ENCODE measurements at places on chromosomes 12 and 14.

- peak; percentile 20 for DNase-seq
- H3K27ac ChIP-seq = peak overlapping the region; percentile 88
- peaks cover 59% of the 10 kb centered on the region for H3K4me1 ChIP-seq
- no peak overlapping the region for H3K4me3 ChIP-seq
These were observed 30.3 kb downstream of the DMAC2L start for GRCh38 chr14:50342221-50343078.

GRCh38 chr12:15717940-15718567, 71.1 kb downstream of the EPS8 start:
- H3K4me3 ChIP-seq = no peak overlapping the region
- no peak overlapping the region for H3K27ac ChIP-seq
- no peaks in the 10 kb centered on the region for H3K27me3 ChIP-seq

DNA sequence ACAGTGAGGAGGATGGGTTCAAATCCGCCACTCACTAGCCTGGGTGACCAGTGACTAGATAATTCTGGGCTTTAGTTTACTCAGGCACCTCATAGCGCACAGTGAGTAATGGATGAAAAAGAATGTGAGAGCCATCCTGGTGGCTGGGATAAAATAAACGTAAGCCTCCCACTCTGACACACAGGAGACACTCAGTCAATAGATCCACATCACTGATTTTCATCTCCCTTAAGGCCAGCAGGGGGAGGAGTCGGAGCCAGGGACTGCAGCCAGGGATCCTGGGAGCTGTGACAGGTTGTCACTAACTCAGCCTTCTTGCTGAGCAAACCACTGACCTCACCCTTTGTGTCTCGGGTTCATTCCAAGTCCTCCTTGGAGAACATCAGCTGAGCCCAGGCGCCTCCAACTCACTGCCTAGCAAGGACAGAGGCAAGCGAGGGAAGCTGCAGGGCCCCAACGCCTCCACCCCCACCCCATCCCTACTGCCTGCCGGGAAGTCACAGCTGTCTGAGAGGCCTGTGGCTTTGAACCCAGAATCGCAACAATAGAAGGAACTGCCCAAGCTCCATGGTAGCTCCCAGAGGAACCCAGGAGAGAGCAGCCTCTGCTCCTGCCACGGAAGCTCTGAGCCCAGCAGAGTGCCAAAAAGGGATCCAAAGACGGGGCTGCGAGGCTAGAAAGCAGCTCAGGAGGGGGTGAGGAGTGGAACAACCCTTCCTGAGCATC, 30.7 kb downstream of the PXN start:
- H3K4me1 ChIP-seq = peaks cover 85% of the 10 kb centered on the region
- peak; percentile 58 for DNase-seq
- H3K4me3 ChIP-seq = no peak overlapping the region
- peaks cover 22% of the 10 kb centered on the region for H3K36me3 ChIP-seq
- peaks cover 24% of the 10 kb centered on the region for H3K27me3 ChIP-seq
- peak overlapping the region; percentile 92 for H3K27ac ChIP-seq

DNA sequence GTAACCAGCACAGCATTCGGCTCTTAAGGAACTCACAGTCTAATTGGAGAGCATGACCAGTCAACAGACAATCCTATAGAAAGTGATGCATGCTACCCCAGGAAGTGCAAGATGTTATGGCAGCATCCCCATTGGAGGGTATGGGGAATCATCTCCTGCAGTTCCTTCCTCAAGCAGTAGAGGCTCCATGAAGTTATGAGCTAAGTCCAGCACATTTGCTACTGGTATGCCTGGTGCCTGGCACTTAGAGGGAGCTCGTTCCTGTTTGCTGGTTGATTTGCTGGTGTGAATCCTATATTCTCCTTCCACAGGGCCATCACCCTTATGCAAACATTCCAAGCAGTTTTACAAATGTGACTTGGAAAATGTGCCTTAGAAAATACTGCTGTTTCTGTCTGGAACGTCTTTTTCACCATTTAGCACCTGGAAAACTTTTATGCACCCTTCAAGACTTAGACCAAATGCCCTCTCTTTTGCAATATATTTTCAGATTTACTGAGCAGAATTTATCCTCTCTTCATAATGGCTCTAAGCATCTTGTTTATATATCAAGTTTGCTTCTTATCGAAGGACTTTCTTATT, 136.1 kb upstream of the WSCD2 start:
- peak; percentile 49 for DNase-seq
- H3K4me3 ChIP-seq = no peak overlapping the region
- peaks cover 2% of the 10 kb centered on the region for H3K27me3 ChIP-seq
- peaks cover 11% of the 10 kb centered on the region for H3K4me1 ChIP-seq
- no peak overlapping the region for H3K27ac ChIP-seq
- no peaks in the 10 kb centered on the region for H3K36me3 ChIP-seq

DNA sequence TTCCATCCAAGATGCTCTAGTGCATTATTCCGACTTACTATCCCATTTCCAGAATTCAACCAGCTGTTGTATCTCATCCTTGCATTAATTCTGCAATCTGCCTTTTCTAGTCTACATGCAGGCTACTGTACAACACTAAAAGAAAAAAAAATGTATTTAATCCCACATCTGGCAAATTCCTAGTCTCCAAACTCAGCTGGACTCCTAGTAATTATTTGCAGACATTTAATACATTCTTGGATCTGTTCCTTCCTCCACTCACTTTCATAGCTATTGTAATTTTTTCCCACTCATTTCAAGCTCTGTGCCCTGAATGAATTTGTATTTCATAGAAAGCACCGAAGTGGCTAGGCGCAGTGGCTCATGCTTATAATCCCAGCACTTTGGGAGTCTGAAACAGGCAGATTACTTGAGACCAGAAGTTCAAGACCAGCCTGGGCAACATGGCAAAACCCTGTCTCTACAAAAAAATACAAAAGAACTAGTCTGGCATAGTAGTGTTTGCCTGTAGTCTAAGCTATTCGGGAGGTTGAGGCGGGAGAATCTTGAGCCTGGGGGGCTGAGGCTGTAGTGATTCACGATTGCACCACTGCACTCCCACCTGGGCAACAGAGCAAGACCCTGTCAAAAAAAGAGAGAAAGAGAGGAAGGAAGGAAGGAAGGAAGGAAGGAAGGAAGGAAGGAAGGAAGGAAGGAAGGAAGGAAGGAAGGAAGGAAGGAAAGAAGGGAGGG, 39.5 kb upstream of the YAF2 start:
- H3K27ac ChIP-seq = no peak overlapping the region
- no peak for DNase-seq
- peaks cover 3% of the 10 kb centered on the region for H3K36me3 ChIP-seq
- peaks cover 2% of the 10 kb centered on the region for H3K27me3 ChIP-seq
- no peak overlapping the region for H3K4me3 ChIP-seq
- no peaks in the 10 kb centered on the region for H3K4me1 ChIP-seq

DNA sequence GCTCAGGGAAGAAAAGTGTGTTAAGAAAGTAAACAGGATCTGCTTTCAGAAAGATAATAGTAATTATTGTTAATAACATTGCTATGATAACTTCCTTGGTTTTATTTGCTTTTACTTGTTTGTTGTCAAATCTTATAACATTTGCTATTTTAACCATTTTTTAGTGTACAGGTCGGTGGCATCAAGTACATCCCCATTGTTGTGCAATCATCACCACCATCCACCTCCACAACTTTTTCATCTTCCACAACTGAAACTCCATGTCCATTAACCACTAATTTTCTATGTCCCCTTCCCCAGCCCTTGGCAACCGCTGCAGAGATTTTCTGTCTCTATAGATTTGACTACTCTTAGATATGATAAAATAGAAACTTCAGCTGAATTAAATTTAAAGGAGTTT, 22.7 kb upstream of the NUAK1 start:
- H3K27me3 ChIP-seq = peaks cover 3% of the 10 kb centered on the region
- no peaks in the 10 kb centered on the region for H3K4me1 ChIP-seq
- H3K4me3 ChIP-seq = no peak overlapping the region
- no peak for DNase-seq
- no peaks in the 10 kb centered on the region for H3K36me3 ChIP-seq

DNA sequence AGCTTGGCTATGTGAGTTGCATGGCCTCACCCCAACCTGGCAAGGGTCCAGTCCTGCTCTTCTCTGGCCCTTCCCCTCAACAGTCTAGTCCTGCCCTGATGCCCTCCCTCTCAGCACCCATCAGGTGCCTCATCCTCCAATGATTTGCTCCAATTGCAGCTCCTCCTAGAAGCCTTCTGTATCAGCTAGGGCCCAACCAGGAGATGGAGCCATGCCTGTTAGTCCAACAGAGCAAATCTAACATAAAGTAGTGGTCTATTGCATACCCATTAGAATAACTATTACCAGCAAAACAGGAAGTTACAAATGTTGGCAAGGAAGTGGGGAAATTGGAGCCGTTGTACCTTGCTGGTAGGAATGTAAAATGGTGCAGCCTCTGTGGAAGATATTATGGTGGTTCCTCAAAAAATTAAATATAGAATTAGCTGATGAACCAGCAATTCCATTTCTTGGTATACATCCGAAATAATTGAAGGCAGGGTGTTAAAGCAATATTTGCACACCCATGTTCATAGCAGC, 163.5 kb downstream of the VRK1 start:
- no peak overlapping the region for H3K27ac ChIP-seq
- no peak overlapping the region for H3K4me3 ChIP-seq
- H3K4me1 ChIP-seq = peaks cover 3% of the 10 kb centered on the region
- no peak for DNase-seq
- peaks cover 8% of the 10 kb centered on the region for H3K36me3 ChIP-seq
- H3K27me3 ChIP-seq = peaks cover 1% of the 10 kb centered on the region

DNA sequence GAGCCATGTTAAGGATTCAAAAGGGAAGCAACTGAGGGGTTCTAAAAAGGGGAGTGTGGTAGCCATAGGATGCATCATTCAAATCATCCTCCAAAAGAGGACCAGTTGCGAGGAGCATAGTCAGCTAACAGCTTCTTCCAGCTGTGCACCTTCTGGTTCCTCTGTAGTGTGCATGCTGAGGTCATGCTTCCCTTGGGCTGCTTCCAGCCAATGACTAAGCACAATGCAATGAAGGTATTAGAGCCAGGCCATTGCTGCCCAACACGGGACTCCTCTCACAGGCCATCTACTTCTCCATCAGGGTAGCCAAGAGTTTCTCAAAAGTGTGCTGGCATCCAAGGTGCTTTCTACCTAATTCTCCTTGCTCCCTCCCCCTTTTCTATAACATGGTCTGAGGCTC, 69.2 kb upstream of the ARID2 start:
- no peak for DNase-seq
- H3K36me3 ChIP-seq = no peaks in the 10 kb centered on the region
- no peaks in the 10 kb centered on the region for H3K4me1 ChIP-seq
- H3K27me3 ChIP-seq = no peaks in the 10 kb centered on the region

DNA sequence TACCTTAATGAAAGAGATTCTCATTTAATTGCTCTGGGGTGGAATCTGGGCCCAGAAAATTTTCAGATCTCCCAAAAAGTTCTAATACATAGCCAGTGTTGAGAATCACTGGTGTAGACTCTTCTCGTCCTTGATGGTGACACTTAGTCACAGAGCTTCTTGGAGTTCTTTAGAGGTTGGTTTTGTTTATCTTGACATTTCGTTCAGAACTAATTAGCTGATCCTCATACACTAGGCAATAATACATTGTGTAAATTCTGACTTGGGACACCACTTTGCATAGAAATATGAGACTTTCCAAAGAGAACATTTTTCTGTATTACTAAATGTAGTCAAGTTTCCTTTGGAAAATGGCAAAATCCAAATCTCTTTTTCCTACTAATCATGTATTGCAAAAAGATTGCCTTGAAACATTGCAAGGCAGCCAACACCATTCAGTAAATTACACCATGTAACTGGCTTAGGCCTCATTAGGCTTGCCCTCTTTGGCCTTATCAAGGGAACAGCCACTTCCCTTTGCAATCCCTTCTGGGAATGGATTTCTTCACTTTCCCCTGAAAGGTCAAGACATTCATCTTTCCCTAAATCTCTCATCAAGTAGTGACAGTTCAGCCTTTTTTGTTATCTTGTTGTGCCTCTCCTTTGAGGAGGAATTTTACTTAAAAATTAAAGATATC, 102.2 kb downstream of the PAH start:
- no peaks in the 10 kb centered on the region for H3K4me1 ChIP-seq
- no peak for DNase-seq
- H3K27ac ChIP-seq = no peak overlapping the region
- no peaks in the 10 kb centered on the region for H3K36me3 ChIP-seq
- no peaks in the 10 kb centered on the region for H3K27me3 ChIP-seq

- H3K4me3 ChIP-seq = no peak overlapping the region
- H3K27ac ChIP-seq = no peak overlapping the region
- no peak for DNase-seq
- no peaks in the 10 kb centered on the region for H3K4me1 ChIP-seq
- H3K36me3 ChIP-seq = no peaks in the 10 kb centered on the region
These were observed 109.5 kb upstream of the PKP2 start for GRCh38 chr12:33006106-33006505.

DNA sequence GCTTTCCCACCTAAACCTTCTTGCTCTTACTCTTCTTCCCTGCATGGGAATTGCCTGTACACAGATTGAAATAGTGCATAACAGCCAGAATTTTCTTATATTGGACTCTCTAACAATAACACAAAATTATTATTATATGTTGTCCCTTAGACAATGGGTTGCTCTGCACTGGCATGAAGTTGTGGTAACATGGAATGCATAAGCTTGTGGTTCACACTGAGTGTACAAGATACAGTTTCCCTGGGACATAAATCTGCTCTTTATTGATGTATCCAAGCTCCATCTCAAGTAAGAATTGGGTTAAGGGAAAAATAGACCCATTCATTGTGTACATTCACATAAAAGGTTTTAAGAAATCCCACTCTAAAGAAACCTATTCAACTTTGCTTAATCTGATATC, 114.4 kb upstream of the NTF3 start:
- DNase-seq = no peak
- H3K4me3 ChIP-seq = no peak overlapping the region
- H3K27ac ChIP-seq = no peak overlapping the region
- no peaks in the 10 kb centered on the region for H3K4me1 ChIP-seq
- peaks cover 2% of the 10 kb centered on the region for H3K27me3 ChIP-seq

- no peak for DNase-seq
- H3K36me3 ChIP-seq = no peaks in the 10 kb centered on the region
- peak overlapping the region; percentile 41 for H3K27ac ChIP-seq
- no peaks in the 10 kb centered on the region for H3K27me3 ChIP-seq
These were observed 51.5 kb downstream of the HCAR2 start for GRCh38 chr12:122651520-122652224.

GRCh38 chr12:52036587-52037171, 14.6 kb upstream of the NR4A1 start:
- no peak overlapping the region for H3K27ac ChIP-seq
- H3K4me1 ChIP-seq = peaks cover 24% of the 10 kb centered on the region
- no peaks in the 10 kb centered on the region for H3K36me3 ChIP-seq
- DNase-seq = peak; percentile 59
- H3K27me3 ChIP-seq = peaks cover 33% of the 10 kb centered on the region

- peaks cover 18% of the 10 kb centered on the region for H3K36me3 ChIP-seq
- peak; percentile 6 for DNase-seq
- H3K27ac ChIP-seq = peak overlapping the region; percentile 74
- peak overlapping the region; percentile 49 for H3K4me3 ChIP-seq
- H3K27me3 ChIP-seq = peaks cover 4% of the 10 kb centered on the region
These were observed 50.9 kb downstream of the CLIP1 start for GRCh38 chr12:122371475-122372045.

DNA sequence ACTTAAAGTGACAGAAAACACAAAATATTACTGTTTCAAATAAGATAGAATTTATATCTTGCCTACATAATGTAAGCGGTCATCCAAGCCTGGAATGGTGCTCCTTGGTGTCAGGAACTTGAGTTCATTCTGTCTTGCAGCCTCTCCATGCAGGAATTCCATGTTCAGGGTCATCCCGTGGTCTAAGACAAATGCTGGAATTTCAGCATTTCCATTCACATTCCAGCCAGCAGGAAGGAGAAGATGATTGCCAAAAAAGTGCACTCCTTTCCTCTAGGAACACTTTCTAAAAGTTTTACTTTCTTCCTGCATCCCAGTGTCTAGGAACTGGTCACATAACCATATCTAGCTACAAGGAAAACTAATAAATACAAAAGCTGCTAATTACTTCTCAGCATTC, 106.3 kb downstream of the PTPRO start:
- no peaks in the 10 kb centered on the region for H3K27me3 ChIP-seq
- no peak overlapping the region for H3K27ac ChIP-seq
- no peak for DNase-seq
- H3K36me3 ChIP-seq = no peaks in the 10 kb centered on the region
- peaks cover 2% of the 10 kb centered on the region for H3K4me1 ChIP-seq
- no peak overlapping the region for H3K4me3 ChIP-seq
